ENCODE measurements at places on chromosomes 6 and 20. TPM values are rescaled to one million over a fixed set of nuclear protein-coding genes. Genes with fewer than 3 reads are reported as not detected.

Gene L3MBTL1
- 10.3 TPM for polyA plus RNA-seq

Gene GTSF1L
- polyA plus RNA-seq = not detected

Gene STXBP5
- 15.2 TPM for polyA plus RNA-seq

Gene NINL
- polyA plus RNA-seq = 5.5 TPM

Gene RAB5IF
- polyA plus RNA-seq = 262 TPM

Gene SPATS1
- polyA plus RNA-seq = not detected

Data from esophagus (tissue), 2 donors.